ENCODE measurements at places on chromosomes 3 and 15.
A peak's percentile ranks its signal among the peaks of the same experiment; 100 is the strongest.

DNA sequence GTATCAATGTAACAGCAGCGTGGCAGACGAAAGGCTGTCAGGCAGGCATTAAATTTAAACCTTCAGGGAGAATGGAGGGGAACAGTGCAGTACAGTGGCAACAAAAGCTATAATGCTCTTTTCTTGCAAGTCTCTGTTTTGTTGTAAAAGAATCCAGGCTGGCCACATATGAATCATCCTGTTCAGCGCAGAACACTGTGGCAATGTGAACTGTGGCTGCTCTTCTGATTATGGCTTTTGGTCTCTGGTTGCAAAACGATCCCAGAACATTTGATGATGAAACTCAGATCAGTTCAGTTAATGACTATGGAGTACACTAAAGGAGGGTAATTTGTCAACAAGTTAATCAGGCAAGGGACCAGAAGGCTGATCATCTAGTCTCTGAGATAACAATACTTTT is 219.7 kb upstream of the SGO1 start:
- peak overlapping the region; percentile 18 for H3K27ac ChIP-seq
- no peaks in the 10 kb centered on the region for H3K27me3 ChIP-seq
- peaks cover 5% of the 10 kb centered on the region for H3K4me1 ChIP-seq
- H3K36me3 ChIP-seq = no peaks in the 10 kb centered on the region
- no peak overlapping the region for H3K4me3 ChIP-seq

GRCh38 chr3:103672346-103672745 is 1237.5 kb downstream of the ZPLD1 start:
- H3K27ac ChIP-seq = no peak overlapping the region
- no peaks in the 10 kb centered on the region for H3K4me1 ChIP-seq
- no peak for DNase-seq
- no peaks in the 10 kb centered on the region for H3K27me3 ChIP-seq
- no peaks in the 10 kb centered on the region for H3K36me3 ChIP-seq

- H3K4me3 ChIP-seq = no peak within 1 kb of the TSS
- no peak for DNase-seq
- H3K4me1 ChIP-seq = peaks cover 37% of the 10 kb centered on the region
- H3K27ac ChIP-seq = peak within 1 kb of the TSS; percentile 81
- H3K36me3 ChIP-seq = peaks cover 3% of the 10 kb centered on the region
Observed at GRCh38 chr15:40769274-40770146, at the start of gene C15orf62. C15orf62 (plus strand) TSS chr15:40769980; CDS start chr15:40770496, 516 bp downstream.

GRCh38 chr15:97087006-97087741 is 756.7 kb downstream of the NR2F2 start:
- peaks cover 54% of the 10 kb centered on the region for H3K4me1 ChIP-seq
- no peak for DNase-seq
- peaks cover 13% of the 10 kb centered on the region for H3K27me3 ChIP-seq
- no peaks in the 10 kb centered on the region for H3K36me3 ChIP-seq
- no peak overlapping the region for H3K27ac ChIP-seq
- no peak overlapping the region for H3K4me3 ChIP-seq

- H3K4me1 ChIP-seq = peaks cover 36% of the 10 kb centered on the region
- H3K27ac ChIP-seq = no peak overlapping the region
- H3K36me3 ChIP-seq = peaks cover 6% of the 10 kb centered on the region
- no peak for DNase-seq
- peaks cover 13% of the 10 kb centered on the region for H3K27me3 ChIP-seq
Observed at GRCh38 chr3:39158148-39158715, 4.8 kb upstream of the CSRNP1 start.

DNA sequence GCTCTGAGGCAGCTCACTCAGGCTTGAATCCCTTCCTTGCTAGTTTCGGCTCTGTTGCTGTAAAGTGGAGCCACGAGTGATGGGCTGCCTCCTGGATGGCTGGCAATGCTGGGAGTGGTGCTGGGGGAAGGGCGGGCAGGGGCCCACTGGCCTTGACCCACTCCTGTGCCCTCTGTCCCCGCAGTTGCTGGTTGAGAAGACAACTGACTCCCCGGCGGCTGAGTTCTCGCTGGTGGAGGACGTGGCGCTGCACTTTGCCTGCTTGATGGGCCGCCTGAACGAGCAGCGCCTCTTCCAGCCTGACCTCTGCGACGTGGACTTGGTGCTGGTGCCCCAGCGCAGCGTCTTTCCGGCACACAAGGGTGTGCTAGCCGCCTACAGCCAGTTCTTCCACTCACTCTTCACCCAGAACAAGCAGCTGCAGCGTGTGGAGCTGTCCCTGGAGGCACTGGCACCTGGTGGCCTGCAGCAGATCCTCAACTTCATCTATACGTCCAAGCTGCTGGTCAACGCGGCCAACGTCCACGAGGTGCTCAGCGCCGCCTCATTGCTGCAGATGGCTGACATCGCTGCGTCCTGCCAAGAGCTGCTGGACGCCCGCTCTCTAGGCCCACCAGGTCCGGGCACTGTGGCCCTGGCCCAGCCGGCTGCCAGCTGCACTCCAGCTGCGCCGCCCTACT is 4.7 kb downstream of the ZBTB47 start:
- H3K27me3 ChIP-seq = peaks cover 6% of the 10 kb centered on the region
- no peak overlapping the region for H3K27ac ChIP-seq
- DNase-seq = no peak
- H3K36me3 ChIP-seq = no peaks in the 10 kb centered on the region
- peaks cover 2% of the 10 kb centered on the region for H3K4me1 ChIP-seq
- no peak overlapping the region for H3K4me3 ChIP-seq

- H3K36me3 ChIP-seq = peaks cover 20% of the 10 kb centered on the region
- peak overlapping the region; percentile 75 for H3K27ac ChIP-seq
Observed at GRCh38 chr15:33148129-33148751, 46.3 kb downstream of the FMN1 start.

GRCh38 chr3:100537646-100538338 is 45.4 kb downstream of the TMEM45A start:
- H3K36me3 ChIP-seq = peaks cover 26% of the 10 kb centered on the region
- no peaks in the 10 kb centered on the region for H3K27me3 ChIP-seq
- no peaks in the 10 kb centered on the region for H3K4me1 ChIP-seq
- no peak overlapping the region for H3K4me3 ChIP-seq
- no peak overlapping the region for H3K27ac ChIP-seq

DNA sequence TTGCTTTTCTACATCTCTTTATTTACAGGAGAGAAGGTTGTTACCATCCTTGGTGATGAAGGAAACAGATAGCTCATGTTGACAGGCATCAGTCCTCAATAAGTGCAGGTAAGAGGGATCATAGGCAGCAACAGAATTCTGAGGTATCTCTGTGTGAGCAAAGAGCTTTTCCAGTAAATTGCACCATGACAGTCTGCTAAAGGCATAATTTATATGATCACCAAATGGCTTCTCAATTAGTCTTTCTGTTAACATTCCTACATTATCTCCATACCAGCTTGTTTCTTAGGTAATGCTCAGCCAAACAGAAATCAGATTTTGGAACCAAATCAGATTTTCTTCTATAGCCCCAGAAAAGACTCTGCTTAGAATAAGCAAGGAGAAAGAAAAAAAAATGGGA is 3.6 kb upstream of the ARHGAP31 start:
- H3K4me1 ChIP-seq = peaks cover 31% of the 10 kb centered on the region
- H3K4me3 ChIP-seq = no peak overlapping the region
- H3K27me3 ChIP-seq = no peaks in the 10 kb centered on the region
- no peak overlapping the region for H3K27ac ChIP-seq

DNA sequence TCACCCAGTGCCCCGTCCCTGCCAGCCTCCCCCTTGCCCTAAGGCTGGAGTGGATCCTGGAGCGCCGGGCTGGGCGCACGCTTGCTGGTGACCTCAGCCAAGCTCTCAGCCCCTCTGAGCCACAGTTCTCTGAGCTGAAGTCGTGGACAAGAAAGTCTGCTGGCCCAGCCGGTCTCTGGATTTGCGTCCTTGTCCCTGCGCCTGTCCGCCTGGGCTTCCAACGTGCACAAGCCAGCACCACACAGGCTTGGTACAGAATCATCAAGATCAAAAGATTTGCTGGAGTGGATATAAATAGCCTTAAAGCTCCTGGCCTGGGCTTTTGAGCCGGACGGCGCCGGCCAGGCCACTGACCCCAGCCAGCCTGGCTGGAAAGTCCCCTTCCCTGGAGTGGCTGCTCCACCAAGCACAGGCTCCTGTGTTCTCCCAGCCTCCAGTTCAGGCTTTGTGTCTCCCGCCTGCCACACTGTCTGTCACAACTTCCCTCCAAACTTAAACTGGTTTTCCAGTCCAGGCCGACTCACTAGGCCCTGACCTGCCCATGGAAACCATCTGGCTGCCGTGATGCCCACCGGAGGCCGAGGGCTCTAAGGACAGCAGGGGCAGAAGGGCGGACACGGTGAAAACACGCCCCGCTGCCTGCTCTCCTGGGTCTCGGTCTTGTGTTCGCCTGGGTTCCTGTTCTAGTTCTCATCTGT is 156.2 kb downstream of the NUP210 start:
- H3K4me1 ChIP-seq = peaks cover 59% of the 10 kb centered on the region
- peaks cover 6% of the 10 kb centered on the region for H3K27me3 ChIP-seq
- peak overlapping the region; percentile 47 for H3K27ac ChIP-seq
- no peaks in the 10 kb centered on the region for H3K36me3 ChIP-seq

DNA sequence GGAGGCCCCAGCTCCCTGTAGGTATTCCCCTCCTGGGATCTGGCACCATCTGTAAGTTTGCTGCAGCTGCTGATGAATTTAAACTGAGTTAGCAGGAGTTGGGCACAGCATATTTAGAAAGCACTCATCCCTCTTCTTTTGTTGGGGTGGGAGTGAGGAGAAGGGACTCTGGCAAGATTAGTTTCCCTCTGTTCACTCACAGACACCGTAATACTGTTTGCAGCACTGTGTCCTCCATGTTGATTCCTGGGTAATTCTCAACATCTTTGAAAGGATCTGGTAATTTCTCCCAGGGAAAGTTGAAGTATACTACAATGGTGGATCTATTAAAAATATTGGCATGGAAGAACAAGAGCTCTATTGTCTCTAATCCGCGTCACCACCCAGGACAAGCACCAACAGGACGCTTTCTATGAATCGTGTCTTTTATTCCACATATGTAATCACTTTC is 173.3 kb downstream of the RBMS3 start:
- no peaks in the 10 kb centered on the region for H3K36me3 ChIP-seq
- H3K27me3 ChIP-seq = peaks cover 2% of the 10 kb centered on the region
- peak overlapping the region; percentile 58 for H3K27ac ChIP-seq
- DNase-seq = no peak
- no peak overlapping the region for H3K4me3 ChIP-seq
- H3K4me1 ChIP-seq = peaks cover 6% of the 10 kb centered on the region

GRCh38 chr15:52680041-52680391 is 828 bp upstream of the ATOSA start:
- H3K27ac ChIP-seq = peak overlapping the region; percentile 82
- no peak for DNase-seq
- H3K4me3 ChIP-seq = peak overlapping the region; percentile 94
- H3K36me3 ChIP-seq = peaks cover 16% of the 10 kb centered on the region

GRCh38 chr3:19765954-19766353 is 168.1 kb downstream of the EFHB start:
- no peaks in the 10 kb centered on the region for H3K27me3 ChIP-seq
- no peak for DNase-seq
- H3K4me3 ChIP-seq = no peak overlapping the region
- H3K36me3 ChIP-seq = no peaks in the 10 kb centered on the region
- H3K27ac ChIP-seq = no peak overlapping the region
- H3K4me1 ChIP-seq = no peaks in the 10 kb centered on the region

DNA sequence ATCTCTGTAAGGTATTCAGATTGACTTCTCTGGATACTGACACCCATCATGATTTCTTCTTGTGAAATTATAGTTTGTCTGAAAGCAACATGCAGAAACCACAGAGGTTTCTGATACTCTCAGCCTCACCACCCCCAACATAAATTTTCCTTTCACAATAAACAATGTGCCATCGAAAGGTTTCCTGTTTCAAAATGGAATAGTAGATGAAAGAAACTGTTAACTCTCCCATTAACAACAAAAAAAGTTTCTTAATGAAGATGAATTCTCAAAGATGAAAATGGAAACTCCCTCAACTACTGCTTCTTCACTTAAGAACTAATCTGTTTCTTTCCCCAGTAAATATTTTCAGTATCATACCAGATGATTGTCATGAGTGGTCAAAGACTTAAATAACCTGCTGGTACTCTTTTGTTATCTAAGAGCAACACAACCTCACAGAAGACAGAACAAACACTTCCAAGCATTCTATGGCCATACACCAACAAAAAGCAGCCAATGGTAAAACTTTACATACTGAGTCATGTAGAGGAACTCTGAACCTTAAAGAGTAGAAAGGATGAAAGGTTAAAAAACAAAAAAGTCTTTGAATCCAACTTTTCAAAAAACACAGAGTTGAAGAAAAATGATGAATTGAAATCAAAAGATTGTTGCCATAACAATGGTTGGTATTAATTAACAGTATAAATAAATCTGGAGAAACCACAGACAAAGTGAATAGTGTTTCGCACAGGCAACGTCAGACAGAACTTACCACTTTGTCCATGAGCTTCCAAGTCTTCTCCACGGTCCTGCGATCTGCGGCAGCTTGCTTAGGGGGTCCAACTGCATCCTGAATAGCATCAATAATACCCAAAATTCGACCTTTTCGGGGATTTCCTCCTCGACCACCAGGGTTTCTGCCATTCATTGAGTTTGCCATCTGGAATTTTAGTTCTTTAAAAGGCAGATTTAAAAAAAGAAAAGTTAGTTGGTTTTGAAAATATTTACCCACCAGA is 1.9 kb downstream of the CBLB start:
- H3K27ac ChIP-seq = no peak overlapping the region
- peak; percentile 4 for DNase-seq
- no peaks in the 10 kb centered on the region for H3K27me3 ChIP-seq
- H3K36me3 ChIP-seq = peaks cover 18% of the 10 kb centered on the region

- H3K4me3 ChIP-seq = no peak overlapping the region
- H3K27ac ChIP-seq = no peak overlapping the region
- no peak for DNase-seq
Observed at GRCh38 chr3:58679446-58679845, 12.9 kb upstream of the FAM3D start.

DNA sequence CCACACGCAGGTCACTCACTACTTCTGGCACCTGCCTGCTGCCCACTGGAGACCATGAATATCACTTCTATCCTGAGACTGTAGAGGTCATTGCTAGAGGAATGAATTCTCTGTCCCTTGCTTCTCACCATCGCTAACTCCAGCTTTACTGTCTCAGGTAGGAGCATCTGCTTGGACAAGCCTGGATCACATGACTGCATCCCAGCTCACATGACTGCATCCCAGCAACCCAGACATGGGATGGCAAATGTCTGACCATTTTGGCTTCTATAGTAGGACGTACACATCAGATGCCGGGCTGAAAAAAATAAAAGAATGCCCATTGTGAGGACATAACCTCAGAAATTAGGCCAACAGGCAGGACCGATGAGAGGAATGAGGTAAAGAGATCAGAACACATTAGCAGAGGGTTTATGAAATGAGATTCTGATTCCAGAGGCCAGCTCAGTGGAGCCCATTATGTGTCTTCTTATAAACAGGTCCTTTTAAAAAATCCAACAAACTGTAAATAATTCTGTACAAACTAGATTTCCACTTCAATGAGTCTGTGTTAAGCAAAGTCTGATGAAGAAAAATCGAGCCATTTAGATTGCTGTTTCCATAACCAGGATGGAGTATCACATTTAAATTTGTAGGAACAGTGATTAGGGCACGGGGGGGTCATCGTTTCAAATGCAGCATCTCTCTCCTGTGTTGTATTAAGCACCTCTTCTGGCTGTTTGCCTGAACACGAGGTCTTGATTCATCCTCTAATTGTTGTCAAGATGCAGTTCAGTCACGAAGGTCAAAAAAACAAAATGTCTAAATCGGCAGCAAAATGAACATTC is 126.7 kb downstream of the MTHFS start:
- H3K36me3 ChIP-seq = no peaks in the 10 kb centered on the region
- H3K4me1 ChIP-seq = no peaks in the 10 kb centered on the region
- no peak for DNase-seq
- no peaks in the 10 kb centered on the region for H3K27me3 ChIP-seq
- H3K4me3 ChIP-seq = no peak overlapping the region

GRCh38 chr15:84840741-84841429 is 23.7 kb downstream of the ALPK3 start:
- H3K36me3 ChIP-seq = peaks cover 12% of the 10 kb centered on the region
- H3K4me1 ChIP-seq = no peaks in the 10 kb centered on the region
- no peak overlapping the region for H3K4me3 ChIP-seq
- peaks cover 12% of the 10 kb centered on the region for H3K27me3 ChIP-seq
- no peak overlapping the region for H3K27ac ChIP-seq

Measured in nephron progenitor cell (in vitro differentiated cells).